HCT116 (cell line): ENCODE measurements at places on chromosomes 1 and 21. TPM values are rescaled to one million over a fixed set of nuclear protein-coding genes. Genes with fewer than 3 reads are reported as not detected.

The OR2AK2 gene
- not detected for total RNA-seq

The ITLN2 gene
- total RNA-seq, result 0.20 TPM

- H3K36me3 ChIP-seq, result no peaks in the 10 kb centered on the region
- no peaks in the 10 kb centered on the region for H3K4me1 ChIP-seq
- no peak overlapping the region for H3K4me3 ChIP-seq
- H3K27me3 ChIP-seq, result no peaks in the 10 kb centered on the region
- H3K27ac ChIP-seq, result no peak overlapping the region
Measured at GRCh38 chr1:208201229-208201628, 43.0 kb downstream of the PLXNA2 start.

DNA sequence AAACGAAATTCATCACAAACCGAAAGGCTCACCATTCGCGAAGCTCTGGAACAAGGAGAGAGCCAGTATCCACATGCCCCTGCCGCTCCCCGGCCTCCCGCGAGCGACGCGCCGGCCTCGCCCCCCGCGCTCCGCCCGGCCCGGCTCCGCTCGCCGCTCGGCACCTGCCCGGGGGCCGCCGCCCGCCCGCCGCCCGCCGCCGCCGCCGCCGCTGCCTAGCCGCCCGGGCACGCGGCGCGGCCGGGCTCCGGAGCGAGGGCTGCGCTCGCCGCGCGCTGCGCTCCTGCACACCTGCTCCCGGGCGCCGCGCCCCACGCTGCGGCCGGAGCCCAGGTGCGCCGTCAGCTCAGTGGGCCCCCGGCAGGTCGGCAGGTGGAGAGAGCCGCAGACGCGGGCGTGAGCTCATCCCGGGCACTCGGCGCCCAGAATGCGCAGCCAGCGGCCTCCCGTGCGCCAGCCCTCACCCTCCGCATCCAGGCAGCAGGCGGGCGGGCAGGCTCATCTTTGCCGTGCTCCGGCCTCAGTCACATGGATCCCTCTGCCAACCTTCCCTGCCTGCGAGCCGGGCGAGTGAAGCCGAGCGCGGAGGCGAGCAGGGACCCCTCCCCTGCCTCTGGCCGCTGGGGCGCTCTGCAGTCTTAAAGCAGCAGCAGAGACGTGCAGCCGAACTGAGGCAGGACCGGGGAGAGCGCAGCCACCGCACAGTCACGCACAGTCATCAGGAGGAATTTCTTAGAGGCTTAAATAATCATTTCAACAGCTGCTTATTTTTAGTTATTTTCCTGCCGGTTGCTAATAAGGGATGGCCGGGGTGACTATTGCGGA, at the start of gene DSCAM:
Gene DSCAM (minus strand): TSS at position 572 of the 825 bp plus-strand sequence. CDS start 497 bp downstream, at position 75.
- no peaks in the 10 kb centered on the region for H3K36me3 ChIP-seq
- no peak within 1 kb of the TSS for H3K27ac ChIP-seq
- H3K4me3 ChIP-seq, result no peak within 1 kb of the TSS
- H3K27me3 ChIP-seq, result no peaks in the 10 kb centered on the region
- H3K4me1 ChIP-seq, result no peaks in the 10 kb centered on the region

GRCh38 chr1:7407544-7407895, 363.6 kb upstream of the VAMP3 start:
- no peak overlapping the region for H3K27ac ChIP-seq
